ENCODE measurements at places on chromosomes 11 and 22. TPM values are rescaled to one million over a fixed set of nuclear protein-coding genes. Genes with fewer than 3 reads are reported as not detected.

The MN1 gene
- total RNA-seq, result 12.9 TPM

The MMP27 gene
- total RNA-seq, result not detected

The CD248 gene
- total RNA-seq, result 1.6 TPM

The OR2AG2 gene
- total RNA-seq, result 1.4 TPM

The SERHL2 gene
- 4.4 TPM for total RNA-seq

The HBG2 gene
- 2,344 TPM for total RNA-seq

The P4HA3 gene
- total RNA-seq, result 0.46 TPM

The SORL1 gene
- 30.2 TPM for total RNA-seq

The RFPL1 gene
- total RNA-seq, result not detected

The KIRREL3 gene
- total RNA-seq, result 30.0 TPM

The OR51I1 gene
- total RNA-seq, result not detected

The FAT3 gene
- 304 TPM for total RNA-seq

The LRRC10B gene
- total RNA-seq, result 6.7 TPM

The BTG4 gene
- total RNA-seq, result not detected

The LAMTOR1 gene
- total RNA-seq, result 60.0 TPM

The GTSE1 gene
- 3.0 TPM for total RNA-seq

The ADM2 gene
- not detected for total RNA-seq

The C22orf23 gene
- total RNA-seq, result 1.4 TPM

The CTSW gene
- total RNA-seq, result not detected
